ENCODE measurements at places on chromosomes 5 and 9.

DNA sequence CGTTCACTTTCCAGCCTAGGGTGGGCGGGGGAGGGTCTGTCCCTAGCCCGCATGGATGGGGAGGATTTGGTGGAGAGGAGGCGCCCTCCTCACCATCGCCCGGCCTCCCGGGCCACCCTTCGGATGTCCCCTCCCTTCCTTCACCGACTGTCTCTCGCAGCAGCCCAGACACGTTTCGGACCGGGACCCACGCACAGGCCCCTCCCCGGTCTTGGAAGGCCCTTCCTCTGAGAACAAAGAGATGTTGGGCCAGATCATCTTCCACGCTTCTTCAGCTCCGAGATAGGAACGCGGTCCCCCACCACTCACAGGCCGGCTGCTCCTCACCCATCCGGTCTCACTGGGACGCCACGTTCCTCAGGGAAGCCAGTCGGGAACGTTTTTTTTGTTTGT is 640 bp upstream of the DPM2 start:
- no peak for DNase-seq

DNA sequence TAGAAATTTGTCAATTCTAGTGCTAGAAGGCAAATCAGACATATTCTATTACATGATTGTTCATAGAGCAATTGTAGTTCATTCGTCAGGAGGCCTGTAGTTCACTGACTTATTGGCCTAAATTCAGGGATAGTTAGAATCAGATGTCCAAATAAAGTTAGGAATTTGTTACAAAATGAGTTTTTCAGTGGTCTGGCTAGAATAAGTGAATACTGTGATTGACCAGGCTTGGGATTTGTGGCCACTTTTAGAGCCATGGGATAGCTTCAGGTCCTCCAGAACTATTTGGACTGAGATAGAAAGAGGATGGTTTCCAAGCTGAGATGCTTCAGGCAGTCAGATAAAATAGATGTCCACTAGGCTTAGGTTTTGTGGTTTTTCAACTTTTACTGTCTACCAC is 199.1 kb upstream of the MPDZ start:
- DNase-seq = no peak

DNA sequence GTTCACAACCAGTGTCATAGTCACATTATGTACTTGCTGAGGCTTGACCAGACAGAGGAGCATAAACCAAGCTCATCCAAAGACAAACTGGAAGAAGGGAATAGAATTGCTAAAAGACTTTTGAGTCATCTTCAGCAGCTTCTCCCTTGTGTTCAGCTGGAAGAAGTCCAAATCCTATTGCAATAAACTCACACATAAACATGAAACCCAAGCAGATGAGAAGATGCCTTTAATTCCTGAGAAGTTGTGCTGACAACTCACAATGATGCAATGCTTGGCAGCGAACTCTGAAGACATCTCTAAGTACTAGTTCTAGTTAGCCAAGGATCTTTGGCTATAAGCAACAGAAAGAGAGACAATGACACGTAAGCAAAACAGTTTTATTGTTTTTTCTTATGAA is 642.1 kb downstream of the KCTD16 start:
- DNase-seq = no peak

GRCh38 chr5:44275908-44276307 is 113.3 kb downstream of the FGF10 start:
- DNase-seq = no peak

- no peak for DNase-seq
Measured at GRCh38 chr5:143594902-143595818, 191.7 kb upstream of the NR3C1 start.

- DNase-seq = no peak
Measured at GRCh38 chr9:12538842-12539579, 154.2 kb upstream of the TYRP1 start.

DNA sequence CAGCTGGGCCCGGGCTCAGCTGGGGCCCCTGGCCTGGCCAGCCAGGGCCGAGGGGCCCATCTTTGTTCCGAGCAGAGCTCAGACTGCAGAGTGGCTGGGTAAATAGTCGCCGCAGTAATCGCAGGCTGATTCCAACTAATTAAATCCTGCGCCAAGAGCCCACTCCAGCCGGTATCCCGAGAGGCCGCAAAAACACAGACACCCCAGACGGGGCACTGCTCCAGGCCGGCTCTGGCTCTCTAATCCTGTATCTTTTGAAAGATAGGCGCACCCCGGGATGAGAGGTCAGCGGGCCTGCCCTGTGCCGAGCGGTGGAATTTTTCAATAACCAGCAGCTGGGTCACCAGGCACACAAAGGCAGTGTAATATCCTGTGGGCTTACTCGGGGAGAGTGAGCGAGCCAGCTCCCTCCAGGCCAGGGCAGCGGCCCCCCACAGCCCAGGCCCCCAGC is 57.7 kb downstream of the LMX1B start:
- DNase-seq = no peak

All from suppressor macrophage (primary cell).